B cell (primary cell): ENCODE measurements at places on chromosomes 11 and 22. TPM values are rescaled to one million over a fixed set of nuclear protein-coding genes. Genes with fewer than 3 reads are reported as not detected.

GRCh38 chr11:26188554-26188953 is 143.4 kb upstream of the ANO3 start:
- no peak for DNase-seq

GRCh38 chr22:42642806-42643633 is 2.6 kb upstream of the ATP5MGL start:
- peak; percentile 53 for DNase-seq

GRCh38 chr11:118311518-118311917 is 7.0 kb downstream of the CD3E start:
- DNase-seq, result no peak

- DNase-seq, result no peak
Measured at GRCh38 chr11:12284316-12285050, 92.9 kb upstream of the PARVA start.

GRCh38 chr11:113564527-113565130 is 89.4 kb upstream of the DRD2 start:
- no peak for DNase-seq

GRCh38 chr11:134572741-134573675 is 161.0 kb upstream of the B3GAT1 start:
- DNase-seq, result no peak

DNA sequence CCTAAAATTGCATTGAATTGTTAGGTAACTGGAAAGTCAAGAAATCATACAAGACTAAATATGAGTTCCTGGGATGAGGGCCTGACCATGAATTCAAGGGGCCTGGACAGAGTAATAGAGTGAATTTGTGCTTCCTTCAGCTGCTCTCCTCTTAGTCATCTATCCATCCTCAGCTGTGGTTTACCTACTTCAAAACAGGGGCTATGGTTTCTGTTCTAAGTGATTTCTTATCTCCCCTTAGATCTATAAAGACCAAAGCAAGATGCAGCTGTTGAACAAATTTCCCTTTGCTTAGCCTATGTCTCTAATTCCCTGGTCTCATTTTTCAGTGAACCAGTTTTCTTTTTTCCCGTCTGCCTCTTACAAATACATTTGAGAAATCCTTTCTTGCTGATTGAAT is 428.5 kb downstream of the FAM181B start:
- DNase-seq, result no peak

- no peak for DNase-seq
Measured at GRCh38 chr11:95542868-95543551, 246.6 kb downstream of the FAM76B start.

DNA sequence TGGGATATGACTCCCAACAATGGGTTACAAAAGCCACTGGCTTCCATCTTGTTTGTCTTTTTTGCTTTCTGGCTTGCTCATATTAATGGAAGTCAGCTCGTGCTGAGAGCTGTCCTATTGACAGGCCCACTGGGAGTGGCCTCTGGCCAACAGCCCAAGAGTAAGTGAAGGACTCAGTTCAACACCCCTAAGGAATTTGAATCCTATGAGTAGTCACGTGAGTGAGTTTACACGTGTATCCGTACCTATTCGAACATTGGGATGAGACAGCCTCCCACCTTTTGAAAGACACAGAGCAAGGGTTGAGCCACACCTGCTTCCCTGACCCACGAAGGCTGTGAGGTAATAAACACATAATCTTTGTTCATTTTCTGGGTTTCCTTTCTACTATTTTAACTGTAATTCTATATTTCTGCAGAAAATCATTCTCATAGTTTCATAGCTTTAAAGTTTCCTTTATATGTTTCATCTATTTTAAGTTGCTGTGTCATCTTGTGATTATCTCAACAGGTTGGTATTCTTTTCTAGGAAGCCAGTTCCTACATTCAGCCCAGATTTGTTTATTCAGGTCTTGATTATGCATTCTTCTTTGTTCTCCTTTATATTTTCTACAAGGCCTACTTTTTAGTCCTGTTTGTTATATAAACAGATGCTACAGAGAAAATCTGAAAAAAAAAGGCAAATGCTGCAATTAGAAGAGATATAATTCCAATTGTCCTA is 802.3 kb downstream of the CNTN5 start:
- no peak for DNase-seq

DNA sequence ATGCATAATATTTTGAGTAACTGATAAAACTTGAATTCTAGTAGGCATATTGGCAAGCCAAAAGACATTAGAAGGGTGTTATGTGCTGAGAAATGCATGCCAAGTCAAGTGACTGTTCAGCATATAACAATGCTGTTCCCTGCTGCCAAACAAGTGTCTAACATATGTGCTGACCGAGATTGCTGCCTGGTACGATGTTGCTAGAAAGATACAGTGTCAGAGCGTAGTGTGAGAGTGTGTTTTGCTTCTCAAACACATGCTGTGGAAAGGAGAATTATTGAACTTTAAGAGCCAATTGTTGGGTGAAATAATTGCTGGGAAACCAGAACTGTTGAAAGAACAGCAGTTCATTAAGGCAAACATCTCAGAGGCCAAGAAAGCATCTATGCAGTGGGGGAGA is 71.3 kb upstream of the GRIA4 start:
- DNase-seq, result no peak

GRCh38 chr11:65709661-65710060 is 2.4 kb upstream of the KAT5 start:
- no peak for DNase-seq

DNA sequence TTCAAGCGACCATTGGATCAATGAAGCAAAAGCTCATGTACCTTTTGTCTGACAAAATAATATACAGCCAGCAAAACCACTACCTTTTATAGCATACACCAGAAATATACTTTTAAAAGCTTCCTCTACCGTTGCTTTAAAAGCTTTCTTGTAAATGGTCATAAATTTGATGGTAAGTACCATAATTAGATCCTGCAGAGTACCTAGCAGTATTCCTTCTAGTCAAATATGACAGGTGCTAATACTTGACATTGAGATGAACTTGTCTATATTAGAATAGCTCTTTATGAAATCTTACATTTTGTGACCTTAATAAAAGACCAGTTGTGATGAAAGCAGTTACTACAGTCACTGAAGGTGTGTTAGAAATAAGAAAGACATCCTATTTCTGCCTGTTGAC is 340.5 kb upstream of the ANO3 start:
- no peak for DNase-seq

GRCh38 chr11:65016705-65017104 is 2.7 kb downstream of the ARL2 start:
- no peak for DNase-seq

GRCh38 chr11:108618529-108618928 is 25.0 kb upstream of the EXPH5 start:
- DNase-seq, result no peak

- DNase-seq, result no peak
Measured at GRCh38 chr22:47206666-47207218, 444.3 kb downstream of the TBC1D22A start.

DNA sequence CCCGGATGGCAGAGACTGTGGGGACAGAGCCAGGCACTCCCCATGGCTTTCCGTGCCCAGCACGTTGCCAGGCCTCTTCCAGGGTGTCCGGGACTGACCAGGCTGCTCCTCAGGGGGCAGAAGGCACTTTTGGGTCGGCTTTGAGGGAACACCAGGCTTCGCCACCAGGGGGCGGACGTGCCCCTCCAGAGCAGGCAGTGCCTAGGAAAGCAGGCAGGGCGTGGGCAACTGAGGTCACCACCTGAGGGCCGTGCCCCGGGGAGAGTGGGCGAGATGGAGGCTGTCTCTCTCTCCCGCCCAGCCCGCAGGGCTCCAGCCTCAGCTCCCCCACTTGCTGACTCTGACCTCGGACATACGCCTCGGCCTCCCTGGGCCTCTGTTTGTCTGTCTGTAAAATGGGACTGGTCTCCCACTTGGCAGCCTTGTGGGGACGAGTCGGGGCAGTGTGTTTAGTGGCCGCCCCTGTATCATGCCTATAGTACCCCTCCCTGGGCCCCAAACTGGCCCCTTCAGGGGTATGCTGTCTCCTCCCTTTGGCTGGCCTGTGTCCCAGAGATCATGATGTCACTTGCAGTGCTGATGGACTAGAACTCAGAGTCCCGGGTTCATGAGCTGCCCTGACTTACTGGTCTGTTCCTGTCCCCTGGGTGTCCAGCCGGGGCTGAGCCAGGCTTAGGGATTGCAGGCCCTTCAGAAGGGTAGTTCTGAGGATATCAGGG is 4.4 kb upstream of the PRR5 start:
- peak; percentile 87 for DNase-seq

DNA sequence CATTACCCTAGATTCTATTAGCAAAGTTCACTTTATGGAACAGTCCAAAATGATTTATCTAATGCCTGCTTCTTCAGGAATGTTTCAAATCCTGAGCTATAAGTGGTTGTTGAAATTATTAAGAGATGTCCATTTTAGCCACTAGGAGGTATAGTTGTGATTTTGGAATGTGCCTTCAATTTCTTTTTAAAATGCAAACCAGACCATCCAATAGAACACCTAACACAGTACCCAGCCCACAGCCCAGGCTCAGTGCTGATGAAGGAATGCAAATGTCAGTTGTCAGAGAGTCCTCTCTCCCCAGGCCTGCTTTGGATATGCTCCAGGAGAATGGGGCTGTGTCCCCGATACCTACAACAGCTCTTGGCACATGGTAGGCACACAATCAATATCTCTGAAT is 85.8 kb upstream of the E2F8 start:
- DNase-seq, result no peak

DNA sequence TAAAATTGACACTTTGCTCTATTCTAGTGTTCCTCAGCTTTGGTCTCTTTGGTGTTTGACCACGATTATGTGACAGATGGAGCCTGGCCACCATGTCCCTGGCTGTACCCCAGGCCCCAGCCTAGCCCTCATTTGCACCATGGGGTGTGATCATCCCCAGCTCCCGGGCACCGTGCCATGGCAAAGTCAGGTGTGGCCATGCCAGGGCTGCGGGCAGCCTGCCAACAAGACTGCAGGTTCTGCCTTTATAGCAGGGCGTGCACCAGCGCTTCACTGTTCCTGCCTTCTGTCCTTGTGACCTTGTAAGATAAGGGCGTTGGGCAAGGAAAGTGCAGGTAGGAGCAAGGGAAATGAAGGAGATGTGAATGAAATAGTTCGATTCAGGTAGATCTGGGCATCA is 22.4 kb upstream of the APOBEC3A start:
- DNase-seq, result no peak

- DNase-seq, result peak; percentile 24
Measured at GRCh38 chr11:46916286-46917108, 1.9 kb downstream of the LRP4 start.

DNA sequence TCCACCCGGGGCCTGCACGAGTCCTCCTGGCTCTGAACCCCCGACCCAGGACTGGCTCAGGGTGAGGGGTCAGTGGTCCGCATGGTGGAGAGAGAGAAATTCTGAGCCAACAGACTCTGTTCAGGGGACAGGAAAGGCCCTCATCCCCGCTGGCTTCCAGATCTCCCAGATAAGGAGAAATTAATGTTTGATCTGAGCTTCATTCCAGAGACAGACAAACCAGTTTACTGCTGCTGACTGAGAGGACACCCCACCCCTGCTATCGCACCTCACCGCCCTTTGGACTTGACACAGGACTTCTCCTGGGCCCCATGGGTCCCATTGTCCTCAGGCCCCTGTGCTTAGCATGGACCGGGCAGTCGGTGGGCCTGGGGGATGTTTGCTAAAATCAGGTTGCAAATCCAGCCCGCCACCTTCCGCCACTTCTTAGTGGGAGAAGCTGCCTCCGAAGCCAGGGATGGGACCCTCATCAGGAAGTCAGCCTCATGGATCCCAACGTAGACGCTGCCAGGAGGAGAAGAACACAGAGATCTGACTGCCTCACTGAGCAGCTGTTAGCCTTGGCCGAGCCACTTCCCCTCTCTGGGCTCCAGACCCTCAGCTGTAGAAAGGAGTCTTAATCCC is 11.2 kb upstream of the UPK3A start:
- no peak for DNase-seq

GRCh38 chr11:108556019-108556418 is 37.5 kb downstream of the EXPH5 start:
- DNase-seq, result no peak

GRCh38 chr11:116180806-116181600 is 591.8 kb downstream of the BUD13 start:
- no peak for DNase-seq

DNA sequence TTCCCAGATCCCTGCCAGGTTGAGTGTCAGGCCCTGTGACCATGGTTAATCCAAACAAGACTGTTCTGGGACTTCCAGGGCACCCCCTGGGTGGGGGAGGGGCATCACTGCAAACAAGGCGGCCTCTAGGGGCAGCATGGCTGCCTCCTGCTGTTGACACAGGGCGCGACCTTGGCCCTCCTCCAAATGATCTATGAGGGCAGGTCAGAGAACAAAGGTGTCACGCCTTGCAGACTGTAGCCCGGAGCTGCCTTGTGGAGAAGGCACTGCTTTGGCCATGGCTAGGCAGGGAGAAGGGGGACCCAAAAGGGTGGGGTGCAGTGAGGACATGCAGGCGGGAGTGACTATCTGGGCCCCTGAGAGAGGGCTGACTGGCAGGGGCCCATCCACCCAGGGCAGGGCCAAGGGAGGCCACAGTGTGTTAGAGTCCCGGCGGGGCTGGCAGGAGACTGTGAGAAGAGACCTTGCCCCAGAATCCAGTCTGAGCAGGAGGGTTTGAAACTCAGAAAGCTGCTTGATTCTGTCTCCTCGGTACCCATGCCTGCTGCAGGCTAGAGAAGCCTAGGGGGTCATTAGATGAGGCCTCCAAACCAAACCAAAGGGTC is 35.6 kb downstream of the KCNC1 start:
- no peak for DNase-seq

GRCh38 chr11:29336727-29337575 is 679.9 kb downstream of the KCNA4 start:
- no peak for DNase-seq

- no peak for DNase-seq
Measured at GRCh38 chr22:25654676-25655075, 87.3 kb upstream of the MYO18B start.

- DNase-seq, result no peak
Measured at GRCh38 chr11:20011307-20011951, 148.8 kb downstream of the DBX1 start.

DNA sequence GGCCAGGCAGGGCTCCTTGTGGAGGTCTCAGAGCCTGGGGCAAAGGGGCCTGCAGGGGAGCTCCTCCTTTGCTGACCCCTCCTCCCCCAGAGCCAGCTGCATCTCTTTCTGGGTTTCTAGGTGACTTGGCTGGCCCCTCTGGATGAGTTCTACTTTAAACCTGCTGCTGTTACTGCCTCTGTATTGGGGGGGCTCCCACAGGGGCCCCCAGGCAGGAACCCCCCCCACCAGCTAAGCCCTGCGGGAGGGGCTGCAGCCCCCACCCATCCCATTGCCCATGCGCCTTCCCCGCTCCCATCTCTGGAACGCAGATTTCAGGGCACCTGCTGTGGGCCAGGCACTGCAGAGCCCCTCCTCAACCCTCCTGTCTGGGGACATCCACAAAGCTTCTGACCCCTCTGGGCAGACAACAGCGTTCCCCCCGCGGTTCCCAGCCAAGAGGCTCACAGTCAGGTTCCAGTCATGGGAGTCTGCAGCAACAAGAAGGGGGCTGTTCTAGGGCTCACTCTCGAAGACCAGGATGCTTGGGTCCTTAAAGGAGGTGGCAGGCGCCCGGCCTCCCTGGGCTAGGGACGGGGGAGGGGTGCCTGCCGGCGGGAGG is 815 bp upstream of the PLCB3 start:
- DNase-seq, result no peak

The SLC15A3 gene
- total RNA-seq, result 91.4 and 93.0 TPM in 2 replicates

The KCNJ11 gene
- total RNA-seq, result 2.0 and 2.1 TPM in 2 replicates

The SLC22A8 gene
- not detected in 2 replicates for total RNA-seq

The MIOX gene
- not detected in 2 replicates for total RNA-seq

The C11orf52 gene
- total RNA-seq, result not detected in 2 replicates

The BDNF gene
- total RNA-seq, result not detected in 2 replicates

The MB gene
- not detected in 2 replicates for total RNA-seq

The JHY gene
- total RNA-seq, result 4.6 and 5.1 TPM in 2 replicates

The TRPM5 gene
- total RNA-seq, result not detected in 2 replicates

The IL17REL gene
- total RNA-seq, result 0.10 TPM in 2 replicates

The PATE4 gene
- total RNA-seq, result not detected in 2 replicates

The MAJIN gene
- 0.71 and 0.95 TPM in 2 replicates for total RNA-seq

The CDCA5 gene
- total RNA-seq, result 0.78 and 1.4 TPM in 2 replicates

The TRIOBP gene
- 47.2 and 47.5 TPM in 2 replicates for total RNA-seq
